ENCODE measurements at places on chromosomes 2 and 18.
A peak's percentile ranks its signal among the peaks of the same experiment; 100 is the strongest.

DNA sequence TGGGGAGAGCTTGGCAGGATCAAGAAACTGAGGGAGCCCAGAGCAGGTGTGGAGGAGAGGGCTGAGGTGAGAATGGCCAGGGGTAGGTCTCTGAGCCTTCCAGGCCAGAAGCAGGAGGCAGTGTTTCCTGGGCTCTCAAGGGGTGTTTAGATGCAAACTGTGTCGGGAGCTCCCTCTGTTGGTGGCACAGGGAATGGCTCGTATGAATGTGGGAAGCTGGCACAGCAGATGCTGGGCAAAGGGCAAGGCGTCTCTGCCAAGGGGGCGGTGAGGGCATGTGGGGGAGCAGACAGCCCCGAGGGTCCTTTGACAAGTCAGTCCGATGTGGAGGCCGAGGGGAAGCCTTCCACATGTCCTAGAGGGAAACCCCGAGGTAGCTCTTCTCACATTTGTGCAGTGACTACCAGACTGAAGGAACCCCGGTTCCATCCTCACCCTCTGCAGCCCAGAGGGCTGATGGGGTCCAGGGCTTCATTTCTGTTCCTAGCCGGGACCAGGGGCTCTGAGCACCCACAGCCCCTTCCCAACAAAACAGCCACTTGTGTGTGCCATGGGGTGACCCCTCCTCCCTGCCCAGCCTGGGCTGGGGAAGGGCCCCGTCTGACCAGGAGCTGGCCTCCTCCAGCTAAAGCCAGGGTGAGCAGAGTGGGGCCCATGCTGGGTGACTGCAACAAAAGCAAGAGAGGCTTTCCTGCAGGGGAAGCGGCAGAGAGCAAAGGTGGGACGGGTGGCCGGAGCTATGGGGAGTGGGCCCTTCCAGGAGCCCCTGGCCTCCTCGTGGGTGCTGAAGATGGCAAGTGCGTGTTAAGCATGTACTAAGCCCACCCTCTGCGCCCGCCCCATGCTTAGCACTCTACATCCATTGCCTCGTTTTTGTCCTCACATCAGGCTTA lies 103.4 kb downstream of the SEPTIN10 start:
- peak; percentile 71 for DNase-seq

GRCh38 chr18:35939138-35939537 lies 33.3 kb upstream of the RMP24 start:
- no peak for DNase-seq

- no peak for DNase-seq
Observed at GRCh38 chr18:32956591-32957315, 183.9 kb upstream of the KLHL14 start.

- DNase-seq, result no peak
Observed at GRCh38 chr2:200732866-200733265, 78.8 kb upstream of the BZW1 start.

- DNase-seq, result peak; percentile 22
Observed at GRCh38 chr18:13447621-13448334, 229.2 kb downstream of the LDLRAD4 start.

DNA sequence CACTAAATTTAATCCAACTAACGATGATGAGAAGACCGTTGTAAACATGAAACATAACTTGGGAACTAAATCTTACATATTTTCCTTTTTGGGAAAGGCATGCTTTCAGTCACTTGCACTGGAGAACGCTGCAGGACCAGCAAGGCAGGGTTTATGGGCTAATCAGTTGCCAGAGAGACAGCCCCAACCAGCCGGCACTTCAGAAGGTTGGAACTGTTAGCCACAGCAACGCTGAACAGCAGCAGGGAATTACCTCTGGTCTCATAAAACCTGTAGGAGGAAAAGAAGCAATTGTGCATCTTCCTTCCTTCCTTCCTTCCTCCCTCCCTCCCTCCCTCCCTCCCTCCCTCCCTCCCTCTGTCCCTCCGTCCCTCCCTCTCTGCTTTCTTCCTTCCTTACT lies 33.9 kb upstream of the SIX2 start:
- DNase-seq, result no peak

GRCh38 chr2:158624071-158624667 lies 167.4 kb downstream of the PKP4 start:
- DNase-seq, result no peak

DNA sequence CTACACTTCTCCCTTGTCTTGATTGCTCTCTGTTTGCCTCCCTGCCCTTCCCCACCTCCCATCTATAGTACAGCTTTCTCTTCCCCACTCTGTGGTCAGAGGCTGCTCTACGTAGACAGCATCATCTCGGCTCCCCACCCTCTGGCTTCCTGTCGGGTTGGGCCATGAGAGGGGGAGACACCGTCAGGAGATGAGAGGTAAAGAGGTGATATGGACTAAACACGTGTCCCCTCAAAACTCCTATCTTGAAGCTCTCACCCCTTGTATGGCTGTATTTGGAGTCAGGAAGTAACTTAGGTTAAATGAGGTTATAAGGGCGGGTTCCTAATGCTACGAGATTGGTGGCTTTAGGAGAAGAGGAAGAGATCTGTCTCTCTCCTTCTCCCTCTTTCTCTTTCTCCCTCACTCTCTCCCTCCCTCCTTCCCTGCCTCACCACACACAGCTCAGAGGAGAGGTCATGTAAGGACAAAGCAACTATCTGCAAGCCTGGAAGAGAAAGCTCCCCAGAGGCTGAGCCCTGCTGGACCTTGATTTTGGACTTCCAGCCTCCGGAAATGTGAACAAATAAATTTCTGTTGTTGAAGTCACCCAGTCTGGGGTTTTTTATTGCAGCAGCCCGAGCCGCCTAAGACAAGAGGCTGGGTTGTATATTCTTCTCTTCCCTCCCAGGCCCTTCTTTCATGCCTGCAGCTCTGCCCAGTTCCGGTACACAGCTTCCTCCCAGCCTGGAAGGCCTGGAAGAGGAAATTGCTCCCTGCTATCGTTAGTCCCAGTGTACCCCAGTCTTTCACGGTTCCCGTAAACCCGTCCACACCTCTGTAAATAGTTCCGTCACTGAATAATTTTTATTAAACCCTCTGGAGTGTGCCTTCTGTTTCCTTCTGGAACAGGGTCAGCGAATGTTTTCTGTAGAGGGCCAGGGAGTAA lies 138.0 kb downstream of the AKAIN1 start:
- no peak for DNase-seq

DNA sequence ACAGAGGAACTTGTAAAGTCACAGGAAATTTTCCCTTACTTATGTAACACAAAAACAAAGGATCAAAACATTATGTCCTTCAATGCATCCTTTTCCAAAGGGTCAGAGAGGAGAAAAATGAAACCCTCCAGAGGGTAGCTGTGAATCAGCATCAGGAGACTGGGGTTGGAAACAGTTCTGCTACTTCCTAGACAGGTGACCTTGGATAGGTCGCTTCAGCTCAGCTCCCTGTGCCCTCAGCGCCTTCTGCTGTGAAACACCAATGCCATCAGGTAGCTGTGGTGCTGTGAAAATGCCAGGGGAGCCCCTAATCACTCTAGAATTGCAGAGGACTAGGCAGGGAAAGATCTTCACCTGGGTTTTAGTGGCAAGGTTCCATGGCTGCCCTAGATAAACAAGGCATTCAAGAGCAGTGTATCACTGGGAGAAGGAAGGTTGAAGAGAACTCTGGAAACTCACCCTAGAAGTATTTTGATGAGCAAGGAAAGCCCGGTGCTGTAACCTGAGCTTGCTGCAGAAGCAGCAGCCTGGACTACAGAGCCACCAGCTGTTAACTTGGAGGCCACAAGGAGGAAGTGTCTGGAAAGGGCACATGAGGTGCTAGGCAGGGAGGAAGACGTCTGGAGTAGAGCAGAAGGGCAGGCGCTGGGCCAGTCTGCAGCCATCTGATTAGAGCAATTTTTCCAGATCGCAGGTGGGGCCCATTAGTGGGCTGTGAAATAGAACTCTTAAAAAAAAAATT lies 100.7 kb upstream of the MCFD2 start:
- DNase-seq, result no peak

DNA sequence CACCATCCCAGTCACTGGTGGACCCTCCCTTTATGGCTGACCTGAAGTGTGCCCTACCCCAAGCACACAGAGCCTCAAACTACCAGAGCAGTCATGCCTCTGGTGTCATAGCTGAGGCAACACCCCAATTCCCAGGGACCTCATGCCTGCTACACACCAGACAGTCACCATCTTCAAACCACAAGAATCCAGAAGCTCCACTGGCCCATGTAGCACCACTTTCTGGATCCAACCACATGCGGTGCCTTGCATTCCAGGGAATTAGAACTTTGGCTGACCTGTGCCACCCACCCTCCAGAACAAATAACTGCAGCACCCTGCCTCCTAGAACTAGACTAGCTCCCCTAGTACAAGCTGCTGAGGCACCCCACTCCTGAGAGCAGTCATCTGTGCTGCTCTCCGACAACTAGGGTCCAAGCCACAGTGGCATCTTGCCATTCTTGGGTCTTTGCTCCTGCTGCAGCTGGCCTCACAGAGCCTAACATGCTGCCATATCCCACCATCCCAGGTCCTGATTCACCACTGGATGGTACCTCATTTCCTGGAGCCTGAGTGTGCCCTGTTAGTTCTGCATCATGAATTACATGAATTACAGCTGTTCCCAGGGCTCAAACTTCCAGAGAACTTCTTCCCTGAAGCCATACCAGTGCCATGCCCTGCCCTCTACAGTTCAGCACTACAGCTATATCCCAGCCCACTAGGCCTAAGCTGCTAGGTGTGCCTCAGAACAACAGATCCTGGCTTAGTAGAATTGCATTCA lies 243.8 kb upstream of the CHST9 start:
- no peak for DNase-seq

- DNase-seq, result no peak
Observed at GRCh38 chr2:233714121-233714520, 1.4 kb downstream of the UGT1A5 start.

GRCh38 chr2:66830881-66831280 lies 396.0 kb downstream of the MEIS1 start:
- no peak for DNase-seq

DNA sequence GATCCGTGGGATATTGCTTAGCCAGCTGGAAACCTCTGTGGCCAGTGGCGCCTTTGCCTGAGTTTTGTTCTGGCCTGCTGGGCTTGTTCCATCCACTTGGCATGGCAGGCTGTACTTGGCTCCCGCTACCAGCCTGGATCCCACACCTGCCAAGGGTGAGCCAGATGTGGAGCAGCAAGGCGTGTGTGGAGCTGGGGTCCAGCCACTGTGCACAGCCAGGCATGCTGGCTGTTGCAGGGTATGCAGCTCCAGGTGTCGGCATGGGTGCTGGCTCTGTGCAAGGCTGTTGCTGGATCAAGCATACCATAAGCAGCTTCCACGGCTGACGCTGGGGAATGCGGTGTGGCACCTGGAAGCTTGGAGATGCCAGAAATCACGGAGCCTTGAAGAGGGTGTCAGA lies 34.5 kb downstream of the PTPN4 start:
- DNase-seq, result no peak

DNA sequence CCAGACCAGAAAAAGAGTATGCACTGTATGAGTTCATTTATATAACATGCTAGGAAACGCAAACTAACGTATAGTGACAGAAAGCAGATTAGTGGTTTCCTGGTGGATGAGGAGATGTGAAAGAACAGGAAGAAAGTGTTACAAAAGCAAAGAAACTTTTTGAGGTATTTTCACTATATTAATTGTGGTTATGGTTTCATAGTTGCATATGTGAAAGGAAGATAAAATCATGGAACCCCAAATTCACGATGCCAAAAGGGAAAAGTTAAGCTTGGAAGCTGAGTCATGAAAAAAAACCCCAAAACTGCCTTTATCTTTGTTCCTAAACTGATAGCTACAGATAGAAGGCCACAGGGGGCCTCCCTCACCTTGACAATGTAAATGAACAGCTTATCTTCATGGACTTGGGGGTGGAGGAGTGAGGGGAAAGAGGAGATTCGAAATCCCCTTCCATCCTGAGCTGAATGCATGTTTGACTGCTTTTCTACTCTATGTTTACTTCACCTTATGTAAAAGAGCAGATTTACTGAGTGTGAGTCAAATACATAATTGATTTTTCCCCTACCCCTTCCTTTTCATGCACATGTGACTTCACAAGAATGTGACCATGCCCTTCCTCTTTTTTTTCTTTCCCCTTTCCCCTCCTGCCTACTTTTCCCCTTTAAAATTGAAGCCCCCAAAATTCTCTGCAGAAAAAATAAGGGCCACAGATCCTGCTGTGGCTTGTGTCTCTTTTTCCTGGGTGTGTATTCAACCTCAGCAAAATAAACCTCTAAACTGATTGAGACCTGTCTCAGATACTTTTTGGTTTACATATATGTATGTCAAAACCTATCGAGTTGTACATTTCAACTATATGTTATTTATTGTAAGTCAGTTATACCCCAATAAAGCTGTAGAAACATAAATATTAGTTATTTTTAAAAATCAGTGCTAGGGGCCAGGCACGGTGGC lies 100.1 kb upstream of the TLK1 start:
- no peak for DNase-seq

GRCh38 chr18:64872710-64873458 lies 724.0 kb upstream of the LINC00305 start:
- no peak for DNase-seq

GRCh38 chr18:63192126-63192884 lies 127.3 kb downstream of the BCL2 start:
- DNase-seq, result no peak

GRCh38 chr2:99451686-99452085 lies 38.1 kb downstream of the REV1 start:
- no peak for DNase-seq

- no peak for DNase-seq
Observed at GRCh38 chr2:128797533-128797932, 478.9 kb upstream of the HS6ST1 start.

GRCh38 chr18:6731222-6731596 lies 1.7 kb downstream of the ARHGAP28 start:
- DNase-seq, result no peak

DNA sequence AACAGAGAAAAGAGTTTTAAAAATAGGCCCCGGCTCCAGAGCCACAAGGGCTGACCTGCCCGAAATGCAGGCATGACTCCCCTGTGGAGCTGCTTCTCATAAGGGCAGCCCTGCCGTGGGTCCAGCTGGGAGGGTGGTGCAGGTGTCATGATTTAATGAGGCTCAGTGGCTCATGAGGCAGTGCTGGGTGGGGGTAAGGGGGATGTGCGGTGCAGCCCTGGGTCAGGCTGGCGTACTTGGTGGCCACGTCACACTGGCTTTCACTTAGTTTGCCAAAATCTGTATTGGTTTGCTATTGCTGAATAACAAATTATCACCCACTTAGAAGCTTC lies 33.6 kb downstream of the HJURP start:
- no peak for DNase-seq

DNA sequence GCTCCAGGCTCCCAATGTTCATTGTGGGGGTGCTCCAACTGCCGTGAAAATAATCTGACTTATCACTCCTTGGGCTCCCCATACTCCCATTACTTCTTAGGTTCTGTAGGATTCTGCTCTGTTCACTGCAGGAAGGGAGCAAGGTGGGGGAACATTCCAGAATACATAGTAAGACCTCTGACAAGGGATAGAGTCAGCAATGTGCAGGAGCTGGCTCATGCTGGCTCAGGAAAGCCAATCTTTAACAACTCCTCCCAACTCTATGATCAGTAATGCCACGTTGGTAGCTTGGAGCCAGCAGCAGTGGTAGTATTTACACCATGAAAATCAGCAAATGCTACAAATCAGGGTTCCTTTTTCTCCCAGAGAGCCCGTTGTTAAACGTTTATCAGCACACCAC lies 44.4 kb downstream of the FECH start:
- no peak for DNase-seq

DNA sequence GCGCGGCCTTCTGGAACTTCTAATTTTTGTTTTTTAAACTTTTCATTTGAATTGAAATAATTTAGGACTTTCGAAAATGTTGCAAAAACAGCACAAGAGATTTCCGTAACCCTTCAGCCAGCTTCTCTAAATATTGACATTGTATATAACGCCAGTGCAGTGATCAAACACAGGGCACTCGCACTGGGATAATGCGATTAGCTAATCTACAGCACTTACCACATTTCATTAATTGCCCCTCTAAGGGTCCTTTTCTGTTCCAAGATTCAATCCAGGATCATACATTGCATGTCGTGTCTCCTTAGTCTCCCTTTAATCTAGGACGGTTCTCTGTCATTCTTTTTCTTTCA lies 343 bp upstream of the CD302 start:
- no peak for DNase-seq

All from NCI-H1436 (cell line).